ENCODE measurements at places on chromosomes 4 and X.

GRCh38 chrX:41236629-41237028, 97.3 kb upstream of the DDX3X start:
- DNase-seq = no peak

DNA sequence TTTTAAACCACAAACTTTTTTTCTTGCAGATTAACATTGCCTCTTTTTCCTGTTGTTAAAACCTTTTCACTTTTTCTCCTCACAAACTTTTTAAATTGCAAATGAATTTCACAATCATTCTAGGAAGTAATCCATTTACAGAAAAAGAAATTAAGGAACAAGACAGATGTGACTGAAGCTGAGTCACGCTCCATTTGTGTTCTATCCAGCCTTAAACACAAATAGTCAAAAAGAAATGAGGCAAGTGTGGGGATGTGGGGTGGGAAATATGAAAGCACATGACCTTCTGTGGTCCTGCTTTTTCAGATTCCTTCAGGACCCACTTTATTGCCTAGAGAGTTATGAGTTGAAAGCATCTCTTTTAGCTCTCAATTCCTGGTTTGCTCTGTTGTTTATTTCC, 197.0 kb downstream of the ADGRL3 start:
- DNase-seq = no peak

GRCh38 chr4:137923494-137923893, 318.7 kb downstream of the SLC7A11 start:
- DNase-seq = no peak

DNA sequence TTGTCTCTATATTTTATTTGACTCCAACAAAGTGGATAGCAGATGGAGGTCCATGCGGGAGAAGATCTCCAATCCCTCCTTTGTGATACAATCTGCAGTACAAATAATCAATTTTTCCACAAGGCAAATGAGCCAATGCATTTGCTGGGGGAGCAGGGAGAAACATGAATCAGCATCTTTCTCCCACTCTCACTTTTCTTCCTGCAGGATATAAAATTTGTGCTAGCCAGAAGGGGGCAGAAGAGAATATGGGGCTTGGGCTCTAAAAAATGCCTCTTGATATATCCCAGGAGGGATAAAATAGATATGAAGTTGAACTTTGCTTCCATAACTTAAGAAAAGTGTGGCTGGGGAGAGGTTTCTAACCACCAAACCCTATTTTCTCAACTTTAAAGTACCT, 38.3 kb upstream of the CWH43 start:
- DNase-seq = no peak

- no peak for DNase-seq
Measured at GRCh38 chr4:41384992-41385391, 128.3 kb downstream of the UCHL1 start.

DNA sequence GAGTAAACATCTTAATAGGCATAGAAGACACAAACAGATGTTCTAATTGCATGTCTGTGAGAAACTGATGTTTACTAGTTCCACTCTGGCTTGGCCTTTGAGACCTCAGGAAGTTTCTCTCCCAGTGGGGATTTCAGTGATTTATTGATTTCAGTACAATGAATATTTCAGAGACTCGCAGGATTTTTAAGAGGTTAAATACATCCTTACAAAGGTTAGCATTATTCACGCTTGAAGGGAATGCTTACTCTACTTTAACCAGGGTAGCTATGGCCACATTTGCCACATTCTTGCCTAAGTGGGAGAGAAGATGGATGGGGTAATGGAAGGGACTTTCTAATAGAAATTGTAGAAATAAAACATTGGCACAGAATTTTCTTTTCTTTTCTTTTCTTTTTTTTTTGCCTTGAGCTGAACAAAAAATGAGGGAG, 480.1 kb downstream of the SPRY1 start:
- no peak for DNase-seq

GRCh38 chr4:121873604-121874003, 3.3 kb upstream of the BBS7 start:
- no peak for DNase-seq

DNA sequence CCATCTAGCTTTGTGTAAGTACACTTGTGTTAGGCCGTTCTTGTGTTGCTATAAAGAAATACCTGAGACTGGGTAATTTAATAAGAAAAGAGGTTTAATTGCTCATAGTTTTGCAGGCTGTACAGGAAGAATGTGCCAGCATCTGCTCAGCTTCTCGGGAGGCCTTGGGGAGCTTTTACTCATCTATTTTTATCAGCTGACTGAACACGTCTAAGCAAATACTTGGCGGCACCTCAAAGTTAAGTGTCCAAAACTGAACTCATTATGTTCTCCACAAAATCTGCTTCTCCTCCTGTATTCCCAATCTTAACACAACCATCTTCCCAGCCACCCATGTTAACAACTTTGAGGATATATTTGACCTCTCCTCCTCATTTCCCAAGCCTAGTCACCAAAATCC, 42.4 kb upstream of the GATB start:
- no peak for DNase-seq

DNA sequence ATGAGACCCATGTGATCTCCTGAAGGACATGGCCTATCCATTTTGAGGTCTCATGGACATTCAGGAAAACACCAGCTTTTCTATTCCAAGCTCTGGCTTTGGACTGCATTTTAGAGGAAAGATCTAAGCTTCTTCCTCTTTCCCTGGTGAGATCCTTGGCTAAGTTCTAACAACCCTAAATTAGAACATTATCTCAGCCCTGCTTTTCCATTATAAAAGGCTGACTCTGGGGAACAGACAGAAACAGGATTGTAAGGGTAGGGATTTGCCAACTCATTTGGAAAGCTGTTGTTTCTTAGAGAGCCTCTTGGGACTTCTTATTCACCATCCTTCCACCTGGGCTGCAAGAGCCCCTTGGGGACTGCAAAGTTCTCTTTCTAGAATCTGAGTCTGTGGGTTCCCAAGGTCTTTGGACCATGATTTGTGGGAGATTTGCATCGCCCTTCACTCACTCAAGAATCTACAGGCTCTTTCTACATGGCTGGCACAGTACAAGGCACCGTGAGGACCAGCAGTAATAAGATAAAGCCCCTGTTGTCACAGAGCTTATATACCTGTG, 146.9 kb downstream of the FNIP2 start:
- DNase-seq = no peak

DNA sequence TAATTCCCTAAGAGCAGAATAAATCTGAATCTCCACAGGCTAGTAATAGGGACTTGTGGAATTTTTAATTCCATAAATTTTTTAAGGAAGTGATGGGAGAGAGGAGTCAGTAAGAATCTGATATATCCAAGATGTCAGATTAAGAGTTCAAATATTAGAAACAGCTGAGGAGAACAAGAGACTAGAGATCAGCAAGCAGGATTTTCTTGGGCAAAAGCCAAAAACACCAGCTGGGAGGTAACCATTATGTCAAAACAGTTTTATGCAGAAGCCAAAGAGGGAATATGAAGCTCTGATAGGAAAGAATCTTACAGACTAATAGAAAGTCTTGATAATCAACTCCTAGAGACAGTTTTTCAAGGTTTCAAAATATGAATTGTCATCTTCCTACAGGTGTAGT, 72.2 kb upstream of the RBPJ start:
- DNase-seq = no peak

- no peak for DNase-seq
Measured at GRCh38 chr4:167020410-167020809, 213.9 kb downstream of the SPOCK3 start.

DNA sequence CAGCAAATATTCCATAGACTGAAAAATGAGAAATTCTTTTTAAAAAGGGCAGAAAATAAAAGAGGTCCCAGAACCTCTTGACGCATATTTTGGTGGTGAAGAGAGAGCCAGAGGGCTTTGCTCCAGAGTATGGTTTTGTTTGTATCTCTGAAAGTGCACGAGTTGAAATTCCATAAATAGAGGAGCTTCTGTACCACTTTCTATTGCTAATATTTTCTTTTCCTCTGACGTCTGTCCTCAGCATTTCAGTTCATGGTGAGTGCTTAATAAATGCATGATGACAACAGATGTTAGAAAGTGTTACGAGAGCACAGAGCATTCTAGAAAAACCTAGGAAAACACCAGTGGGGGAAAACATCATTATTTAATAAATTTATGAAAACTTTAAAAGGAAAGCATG, 145.6 kb downstream of the AMELX start:
- no peak for DNase-seq

DNA sequence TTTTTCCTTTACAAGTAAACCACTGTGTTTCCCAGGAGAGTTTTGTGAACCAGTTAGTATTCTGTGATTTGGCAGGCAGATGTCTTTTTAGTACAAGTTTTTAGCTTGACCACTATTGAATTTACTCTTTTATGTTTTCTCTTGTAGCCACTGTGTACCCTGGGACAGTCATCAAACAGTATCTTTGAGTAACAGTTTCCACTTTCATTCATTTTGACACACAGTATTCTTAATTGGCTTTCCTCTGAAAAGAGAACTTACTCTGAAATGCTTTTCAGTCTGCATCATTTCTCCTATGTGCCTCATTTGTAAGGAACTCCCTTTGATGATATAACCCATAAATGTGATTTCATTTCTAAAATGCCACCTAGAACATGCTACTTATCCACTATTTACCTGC, 476.5 kb downstream of the PDGFC start:
- no peak for DNase-seq

- peak; percentile 14 for DNase-seq
Measured at GRCh38 chr4:141133146-141133998, at the start of gene RNF150. TSS of gene RNF150 (minus strand) at chr4:141133469.

- DNase-seq = no peak
Measured at GRCh38 chr4:114393295-114394038, 205.1 kb upstream of the UGT8 start.

DNA sequence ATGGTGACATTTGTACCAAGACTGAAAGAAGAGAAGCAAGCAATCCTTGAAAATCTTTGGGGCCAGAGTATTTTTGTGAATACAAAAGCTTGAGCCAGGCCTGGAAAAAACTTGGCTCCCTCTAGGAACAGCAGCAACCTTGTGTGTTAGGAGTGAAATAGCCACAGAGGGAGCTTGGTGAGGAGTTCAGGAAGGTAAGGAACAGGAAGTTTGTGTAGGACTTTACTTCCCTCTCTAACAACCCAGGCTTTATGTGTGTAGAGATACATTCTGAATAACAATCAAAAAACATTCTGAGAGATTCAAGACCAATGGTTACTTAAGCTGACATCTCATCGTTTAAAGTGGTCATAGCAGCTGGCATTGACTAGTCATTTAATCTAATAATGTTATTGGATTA, 668.5 kb downstream of the PCDH18 start:
- DNase-seq = no peak

- no peak for DNase-seq
Measured at GRCh38 chr4:137934911-137935310, 307.2 kb downstream of the SLC7A11 start.

DNA sequence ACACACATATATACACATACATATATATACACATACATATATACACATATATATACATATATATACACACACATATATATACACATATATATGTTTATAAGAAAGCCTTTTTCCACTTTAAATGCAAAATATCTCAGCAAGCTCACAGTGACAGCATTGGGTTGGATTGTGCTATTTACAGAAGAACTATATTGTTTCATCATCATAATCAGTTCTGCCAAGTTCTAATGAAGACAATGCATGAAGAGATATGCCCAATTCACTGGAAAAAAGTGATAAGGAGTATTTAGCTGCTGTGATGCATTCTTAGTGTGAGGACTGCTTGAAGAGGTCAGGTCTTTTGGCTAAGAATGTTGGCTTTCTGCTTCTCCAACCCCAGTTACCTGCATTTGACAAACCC, 54.4 kb downstream of the RNF150 start:
- no peak for DNase-seq

DNA sequence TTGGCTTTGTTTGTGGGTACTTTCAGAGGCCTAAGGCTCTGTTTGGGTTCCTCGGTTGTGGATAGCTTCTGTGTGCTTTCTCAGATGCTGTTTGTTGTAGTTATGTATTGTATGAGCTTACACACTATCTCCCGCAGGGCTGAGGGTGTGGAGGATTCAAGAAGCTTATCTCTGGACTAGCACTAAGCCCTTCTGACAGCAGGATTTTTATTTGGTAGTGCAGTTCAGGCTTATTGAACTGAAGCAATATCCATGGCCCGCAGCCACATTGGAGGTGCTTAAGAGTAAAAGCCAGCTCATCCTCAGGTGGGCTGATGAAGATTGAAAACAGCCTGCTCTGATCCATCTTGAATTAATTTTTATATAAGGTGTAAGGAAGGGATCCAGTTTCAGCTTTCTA, 128.2 kb downstream of the RASGEF1B start:
- no peak for DNase-seq

GRCh38 chrX:531611-531936, 99.0 kb upstream of the SHOX start:
- no peak for DNase-seq

DNA sequence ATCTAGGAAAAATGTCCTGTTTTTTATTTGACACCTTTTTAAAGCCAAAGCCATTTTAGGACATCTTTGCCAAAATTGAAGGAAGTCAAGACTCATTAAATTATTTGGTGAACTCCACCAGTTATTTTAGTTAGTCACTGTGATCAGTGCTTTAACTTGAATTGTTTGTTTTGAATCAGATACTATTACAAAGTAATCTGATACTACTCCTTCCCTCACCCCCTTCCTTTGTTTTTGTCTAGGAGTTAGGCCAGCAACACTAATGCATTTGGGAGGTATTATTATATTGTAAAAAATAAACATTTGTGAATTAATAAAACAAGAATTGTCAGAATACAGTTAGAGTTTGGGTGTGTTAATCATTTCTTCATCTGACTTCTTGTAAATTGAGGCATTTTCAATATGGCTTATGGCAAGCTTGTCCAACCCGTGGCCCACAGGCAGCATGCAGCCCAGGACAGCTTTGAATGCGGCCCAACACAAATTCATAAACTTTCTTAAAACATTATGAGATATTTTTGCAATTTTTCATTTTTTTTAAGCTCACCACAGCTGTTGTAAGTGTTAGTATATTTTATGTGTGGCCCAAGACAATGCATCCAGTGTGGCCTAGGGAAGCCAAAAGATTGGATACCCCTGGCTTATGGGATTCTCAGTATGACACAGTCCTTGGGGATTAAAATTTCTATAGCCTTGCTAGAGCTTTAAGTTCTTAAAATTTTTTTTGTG, 182.2 kb downstream of the BMPR1B start:
- DNase-seq = no peak

- DNase-seq = no peak
Measured at GRCh38 chr4:171928336-171928735, 115.1 kb downstream of the GALNTL6 start.

- DNase-seq = peak; percentile 10
Measured at GRCh38 chr4:55736605-55737183, 82.9 kb upstream of the EXOC1L start.

- DNase-seq = no peak
Measured at GRCh38 chr4:7529368-7530080, 94.8 kb upstream of the PSAPL1 start.

GRCh38 chrX:18753631-18754030, 46.2 kb downstream of the PPEF1 start:
- no peak for DNase-seq

Data from CD4-positive, alpha-beta T cell treated with Interleukin-17A for 1 hour (primary cell).